Esophagus squamous epithelium (tissue), 5 donors: ENCODE measurements at places on chromosomes 16 and 17. TPM values are rescaled to one million over a fixed set of nuclear protein-coding genes. Genes with fewer than 3 reads are reported as not detected.

- DNase-seq = no peak
Measured at GRCh38 chr16:3950343-3951193, 70.1 kb upstream of the CREBBP start.

The SCGB1C2 gene
- total RNA-seq = not detected

The CACNG5 gene
- total RNA-seq = not detected

The CCL5 gene
- total RNA-seq = 2.0 TPM

The VEZF1 gene
- total RNA-seq = 21.1 TPM

DNA sequence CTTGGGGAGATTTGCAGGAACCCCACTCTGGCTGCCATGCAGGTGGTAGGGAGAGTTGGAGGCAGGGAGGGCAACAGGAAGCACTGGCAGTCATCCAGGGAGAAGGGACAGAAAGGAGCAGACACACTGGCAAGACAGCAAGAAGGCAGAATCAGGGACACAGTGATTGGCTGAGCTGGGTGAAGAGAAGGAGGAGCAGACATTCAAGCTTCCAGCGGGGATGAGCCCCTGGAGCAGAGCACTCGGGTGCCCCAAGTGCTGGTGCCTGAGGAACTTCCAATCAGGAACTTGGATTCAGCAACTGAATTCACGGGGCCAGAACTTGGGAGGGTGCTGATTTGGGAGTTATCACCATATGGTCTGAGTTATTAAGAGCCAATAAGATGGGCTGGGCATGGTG lies 6.3 kb upstream of the ITGA3 start:
- no peak for DNase-seq

DNA sequence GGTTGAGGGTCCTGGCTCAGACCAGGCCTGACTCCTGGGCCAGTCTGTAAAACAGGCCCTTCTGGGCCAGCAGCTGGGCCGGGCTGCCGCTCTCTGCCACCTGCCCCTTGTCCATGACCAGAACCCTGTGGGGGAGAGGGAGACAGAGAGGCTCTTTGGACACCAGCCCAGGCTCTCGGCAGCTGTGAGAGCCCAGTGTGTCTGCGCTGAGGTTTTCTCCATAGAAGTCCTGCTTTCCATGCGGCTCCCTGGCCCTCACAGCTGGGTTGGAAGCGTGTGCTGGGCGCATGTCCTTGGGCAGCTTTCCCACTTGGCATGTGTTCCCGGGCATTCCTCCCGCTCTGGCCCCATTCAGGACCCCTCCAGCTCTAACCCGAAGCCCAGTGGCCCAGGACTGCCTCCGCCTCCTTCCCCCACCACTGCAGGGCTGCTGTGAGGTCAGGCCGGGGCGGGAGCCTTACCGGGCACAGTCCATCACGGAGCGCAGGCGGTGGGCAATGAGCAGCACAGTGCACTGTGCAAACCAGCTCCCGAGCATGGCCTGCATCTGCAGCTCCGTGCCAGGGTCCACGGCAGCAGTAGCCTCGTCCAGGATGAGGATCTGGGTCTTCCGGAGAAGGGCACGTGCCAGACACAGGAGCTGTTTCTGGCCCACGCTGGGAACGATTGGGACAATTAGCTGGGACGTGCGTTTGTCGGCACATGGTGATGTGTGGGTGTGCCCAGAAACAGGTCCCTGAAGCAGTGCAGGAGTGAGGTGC lies 73.0 kb downstream of the ABCC6 start:
- no peak for DNase-seq

- DNase-seq = no peak
Measured at GRCh38 chr17:34596920-34597319, 17.5 kb downstream of the TMEM132E start.

GRCh38 chr16:20611350-20611902 lies 35.3 kb upstream of the ACSM2B start:
- DNase-seq = no peak

The MT1M gene
- total RNA-seq = not detected

DNA sequence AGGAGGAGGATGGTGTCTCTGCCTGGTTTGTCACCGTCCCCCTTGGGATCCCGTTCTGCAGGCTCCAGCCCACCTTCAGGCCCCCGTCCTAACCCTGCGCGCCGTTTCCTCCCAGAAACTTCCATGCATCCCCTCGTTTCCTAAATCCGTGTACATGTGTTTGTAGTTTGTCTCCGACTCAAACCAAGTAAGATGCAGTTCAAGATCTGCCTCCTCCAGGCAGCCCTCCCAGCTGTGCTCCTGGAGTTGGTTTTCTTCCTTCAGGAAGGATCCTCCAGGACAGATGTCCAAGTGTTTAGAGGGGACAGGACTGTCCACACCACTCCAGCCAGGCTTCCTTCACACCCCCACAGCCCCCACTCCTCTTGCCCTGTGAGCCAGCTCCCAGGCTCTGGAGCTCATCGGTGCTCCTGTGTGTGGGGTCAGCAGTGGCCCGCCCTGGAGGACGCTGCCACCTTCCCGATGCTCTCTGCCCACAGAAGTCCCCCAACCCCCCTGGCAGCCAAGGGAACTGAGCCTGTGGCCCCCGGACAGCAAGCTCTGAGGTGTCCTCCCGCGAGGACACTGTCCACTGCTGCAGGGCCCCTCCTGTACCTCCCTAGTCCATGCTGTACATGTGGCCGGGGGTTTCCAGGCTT lies 11.3 kb downstream of the BAIAP2 start:
- DNase-seq = no peak

GRCh38 chr16:3115003-3115402 lies 2.6 kb downstream of the ZNF205 start:
- DNase-seq = no peak

GRCh38 chr16:66844342-66845079 lies at the start of gene CA7:
Gene CA7, plus strand, starts transcription at chr16:66844414. Its CDS starts 74 bp downstream, at chr16:66844488.
- DNase-seq = no peak

DNA sequence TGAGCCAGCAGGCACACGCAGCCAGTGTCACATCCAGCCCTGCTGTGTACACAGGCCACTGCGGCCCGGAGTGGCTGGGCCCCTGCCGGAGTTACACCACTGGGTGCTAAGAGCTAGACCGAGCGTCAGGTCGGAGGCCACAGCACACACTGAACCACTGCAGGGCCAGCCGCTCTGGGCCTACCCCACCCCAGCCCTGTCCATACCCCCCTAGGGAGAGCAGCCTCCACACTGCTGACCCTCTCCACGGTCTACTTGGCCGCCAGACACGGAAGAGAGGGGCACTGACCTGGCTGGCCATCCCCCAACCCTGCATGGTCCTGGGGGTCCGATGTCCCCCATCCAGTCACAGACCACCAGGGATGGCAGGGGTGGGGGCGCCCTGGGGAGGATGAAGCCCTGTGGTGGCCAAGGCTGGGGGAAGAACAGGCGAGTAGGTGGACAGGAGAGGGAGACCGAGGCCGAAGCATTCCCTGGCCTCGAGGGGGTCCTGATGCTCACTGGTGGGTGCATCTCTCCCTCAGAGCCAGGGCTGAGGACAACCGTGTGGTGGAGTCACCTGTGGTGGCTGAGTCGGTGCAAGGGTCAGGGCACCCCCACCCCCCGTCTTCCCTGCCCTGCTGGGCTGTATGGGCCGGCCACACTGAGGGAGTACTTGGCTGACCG lies 34.9 kb upstream of the ZC3H18 start:
- no peak for DNase-seq

DNA sequence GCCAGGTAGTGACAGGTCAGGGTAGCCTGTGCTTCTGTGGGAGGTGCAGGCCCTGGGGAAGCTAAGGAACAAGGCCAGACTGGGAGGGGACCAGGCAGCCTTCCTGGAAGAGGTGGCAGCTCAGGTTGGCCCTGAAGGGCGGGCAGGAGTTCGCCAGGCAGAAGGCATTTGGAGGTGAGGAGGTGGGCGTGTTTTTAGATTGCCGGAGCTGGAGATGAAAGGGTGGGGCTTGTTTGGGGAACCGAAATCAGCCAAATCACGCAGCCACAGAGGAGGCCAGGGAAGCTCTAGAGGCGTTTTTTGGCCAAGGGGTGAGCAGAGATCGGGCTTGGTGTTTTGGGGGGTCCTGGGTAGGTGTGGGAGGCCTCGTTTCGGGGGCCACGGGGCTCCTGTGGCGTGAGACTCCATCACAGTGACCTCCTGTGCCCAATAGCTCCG lies 7.6 kb downstream of the ADCY7 start:
- no peak for DNase-seq

The DYNLL2 gene
- 13.0 TPM for total RNA-seq

The KRTAP4-1 gene
- not detected for total RNA-seq

DNA sequence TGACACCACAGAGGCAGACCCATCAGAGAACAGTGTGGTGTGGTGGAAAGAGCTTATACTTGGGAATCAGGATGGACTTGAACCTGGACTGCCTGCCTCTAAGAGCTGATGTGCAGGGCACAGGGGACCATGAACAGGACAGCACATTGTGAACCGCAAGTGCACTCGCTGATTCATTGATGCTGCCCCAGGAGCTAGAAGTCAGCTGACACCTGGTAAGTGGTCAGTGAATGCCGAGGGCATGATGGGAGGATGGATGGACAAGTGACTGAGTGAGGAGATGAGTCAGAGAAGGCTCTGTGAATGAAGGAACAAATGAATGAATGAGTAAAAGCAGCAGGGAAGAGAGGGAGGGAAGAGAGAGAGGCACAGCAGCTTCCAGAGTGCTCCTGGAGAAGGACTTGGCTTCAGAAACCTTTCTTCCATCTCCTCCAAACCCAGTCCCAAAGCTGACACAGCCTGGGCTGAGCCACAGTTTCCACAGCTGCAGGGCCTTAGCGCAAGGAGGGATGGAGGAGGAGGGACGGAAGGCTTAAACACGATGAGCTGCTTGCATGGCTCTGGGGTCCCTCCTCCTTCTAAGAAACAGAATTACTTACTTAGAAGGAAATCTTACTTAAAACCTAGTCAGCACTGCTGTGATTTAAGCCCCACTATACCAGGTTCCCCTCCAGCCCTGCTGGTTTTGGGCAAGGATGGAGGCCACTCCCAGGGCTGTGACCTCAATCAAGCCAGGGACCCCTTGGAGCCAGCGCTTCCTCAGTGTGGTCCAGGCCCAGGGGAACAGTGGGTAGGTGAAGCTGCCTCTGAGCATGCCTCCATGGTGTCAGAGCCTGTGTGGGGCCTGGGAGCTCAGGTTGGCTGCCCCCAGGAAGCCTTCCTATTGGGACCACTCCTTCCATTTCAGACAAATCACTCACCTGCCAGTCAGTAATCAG lies 184.6 kb downstream of the TMEM132E start:
- DNase-seq = no peak

DNA sequence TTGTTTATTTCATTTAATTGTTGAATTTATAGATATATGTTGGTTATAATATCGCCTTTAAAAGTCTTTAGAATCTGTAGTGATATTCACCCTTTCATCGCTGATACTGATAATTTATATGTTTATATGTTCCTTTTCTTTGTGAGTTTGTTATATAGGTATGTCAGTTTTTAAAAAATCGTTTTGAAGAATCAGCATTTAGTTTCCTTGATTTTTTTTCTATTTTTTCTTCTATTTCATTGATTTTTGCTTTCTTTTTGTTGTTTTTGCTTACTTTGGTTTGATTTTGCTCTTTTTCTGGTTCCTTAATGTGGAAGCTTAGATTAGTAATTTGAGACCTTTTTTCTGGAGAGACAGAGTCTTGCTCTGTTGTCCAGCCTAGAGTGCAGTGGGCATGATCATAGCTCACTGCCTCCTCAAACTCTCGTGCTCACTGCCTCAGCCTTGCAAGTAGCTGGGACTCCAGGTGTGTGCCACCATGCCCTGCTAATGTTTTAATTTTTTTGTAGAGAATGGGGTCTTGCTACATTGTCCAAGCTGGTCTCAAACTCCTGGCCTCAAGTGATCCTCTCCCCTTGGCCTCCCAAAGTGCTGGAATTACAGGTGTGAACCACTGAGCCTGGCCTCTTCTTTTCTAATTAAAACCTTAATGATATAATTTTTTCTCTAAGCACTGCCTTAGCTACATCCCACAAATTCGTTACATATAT lies 7.5 kb downstream of the IST1 start:
- DNase-seq = no peak

GRCh38 chr16:12602811-12603698 lies 200.6 kb downstream of the CPPED1 start:
- DNase-seq = no peak

DNA sequence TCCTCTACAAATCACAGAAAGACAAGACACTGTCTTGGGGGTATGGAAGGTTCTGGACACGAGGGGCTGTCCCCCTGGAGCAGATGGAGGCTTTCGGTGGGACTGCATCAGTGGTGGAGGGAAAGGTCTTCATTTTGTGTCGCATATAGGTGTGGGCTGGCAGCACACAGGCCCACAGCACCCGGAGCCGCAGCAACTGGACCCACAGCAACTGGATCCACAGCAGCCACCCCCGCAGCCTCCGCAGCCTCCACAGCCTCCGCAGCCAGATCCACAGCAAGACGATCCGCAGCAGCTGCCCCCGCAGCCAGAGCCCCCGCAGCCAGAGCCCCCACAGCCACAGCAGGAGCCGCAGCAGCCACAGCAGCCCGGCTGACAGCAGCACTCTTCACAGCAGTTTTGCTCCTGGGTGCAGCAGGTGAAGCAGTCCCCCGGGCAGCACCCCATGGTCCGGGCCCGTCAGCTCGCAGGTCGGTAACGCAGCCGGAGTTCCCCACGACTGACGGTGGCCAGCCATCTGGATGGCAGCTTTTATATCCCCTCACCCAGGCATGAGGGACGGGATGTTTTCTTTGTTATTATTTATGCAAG lies at the start of gene KRTAP17-1:
Gene KRTAP17-1, minus strand, starts transcription at position 507 of the 591 bp plus-strand sequence. Its CDS starts 60 bp downstream, at position 447.
- no peak for DNase-seq

The BCAR1 gene
- total RNA-seq = 31.4 TPM

The P3H4 gene
- total RNA-seq = 4.9 TPM

The WNT3 gene
- total RNA-seq = 2.9 TPM

- DNase-seq = no peak
Measured at GRCh38 chr16:988471-989353, 7.1 kb downstream of the SOX8 start.

DNA sequence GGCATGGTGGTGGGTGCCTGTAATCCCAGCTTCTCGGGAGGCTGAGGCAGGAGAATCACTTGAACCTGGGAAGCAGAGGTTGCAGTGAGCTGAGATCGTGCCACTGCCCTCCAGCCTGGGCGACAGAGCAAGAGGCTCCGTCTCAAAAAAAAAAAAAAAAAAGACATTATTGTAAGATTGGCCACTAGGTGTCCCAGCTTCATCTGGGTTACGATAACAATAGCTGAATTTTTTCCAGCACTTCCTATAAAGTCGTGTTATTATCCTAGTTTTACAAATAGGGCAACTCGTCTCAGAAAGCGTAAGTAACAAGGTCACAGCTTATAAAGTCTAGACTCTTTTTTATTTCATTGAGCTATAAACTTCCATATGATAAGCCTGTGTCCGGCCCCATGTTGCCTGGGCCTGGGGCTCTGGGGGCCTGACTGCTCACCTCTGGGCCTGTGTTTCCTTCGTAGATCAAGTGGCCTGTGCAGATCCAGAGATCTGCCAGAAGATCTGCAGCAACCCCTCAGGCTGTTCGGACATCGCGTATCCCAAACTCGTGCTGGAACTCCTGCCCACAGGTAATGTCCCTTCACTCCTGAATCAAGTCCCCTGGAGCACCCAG lies 60.5 kb downstream of the SLC5A11 start:
- DNase-seq = no peak
